WERI-Rb-1 (cell line): ENCODE measurements at places on chromosomes 5 and 9.
A peak's percentile ranks its signal among the peaks of the same experiment; 100 is the strongest.

DNA sequence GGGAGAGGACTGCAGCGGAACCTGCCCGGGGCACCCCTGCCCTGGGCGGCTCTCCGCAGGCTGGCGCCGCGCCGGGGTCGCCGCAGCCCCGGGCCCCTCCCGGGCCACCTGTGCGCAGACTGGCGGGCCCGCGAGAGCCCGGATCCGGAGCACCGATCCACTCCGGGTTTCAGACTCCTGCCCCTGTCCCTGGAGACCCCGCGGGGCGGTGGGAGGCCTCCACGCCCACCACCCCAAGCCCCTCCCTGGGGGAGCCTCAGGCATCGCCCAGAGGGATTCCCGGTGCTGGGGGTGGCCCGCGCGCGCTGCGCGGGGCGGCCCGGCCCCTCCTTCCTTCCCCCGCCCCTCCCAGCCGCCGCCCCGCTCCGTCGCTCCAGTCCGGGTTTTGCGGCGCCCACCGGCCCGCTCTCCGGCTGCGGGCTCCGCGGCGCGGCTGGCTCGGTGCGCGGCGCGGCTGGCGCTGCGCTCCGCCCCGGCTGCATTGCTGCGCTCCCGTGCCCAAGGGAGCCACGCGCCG is at the start of gene UNC5A:
Gene UNC5A, plus strand, starts transcription at position 479 of the 517 bp plus-strand sequence. CDS start 192 bp downstream, outside the sequence.
- DNase-seq, result peak; percentile 86

- DNase-seq, result no peak
These were observed 23.4 kb downstream of the ANXA6 start for GRCh38 chr5:151134228-151134627.

DNA sequence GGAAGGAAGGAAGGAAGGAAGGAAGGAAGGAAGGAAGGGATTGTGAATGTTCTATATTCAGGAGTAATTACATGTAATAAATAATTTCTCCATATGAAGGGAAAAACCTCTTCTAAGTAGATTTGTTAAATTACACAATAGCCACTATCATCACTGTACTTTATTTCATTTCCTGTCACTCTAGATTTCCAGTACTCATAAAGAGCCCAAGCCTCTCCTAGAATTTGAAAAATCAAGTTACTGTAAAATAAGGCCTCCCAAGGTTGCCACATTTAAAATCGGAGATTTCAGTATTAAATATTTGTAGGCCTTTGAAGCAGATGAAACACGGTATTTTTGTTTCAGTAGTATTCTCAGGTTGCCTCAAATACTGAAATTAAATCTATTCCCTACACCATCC is 499.0 kb downstream of the CDH10 start:
- no peak for DNase-seq

GRCh38 chr5:9447691-9448090 is 98.2 kb downstream of the SEMA5A start:
- no peak for DNase-seq

DNA sequence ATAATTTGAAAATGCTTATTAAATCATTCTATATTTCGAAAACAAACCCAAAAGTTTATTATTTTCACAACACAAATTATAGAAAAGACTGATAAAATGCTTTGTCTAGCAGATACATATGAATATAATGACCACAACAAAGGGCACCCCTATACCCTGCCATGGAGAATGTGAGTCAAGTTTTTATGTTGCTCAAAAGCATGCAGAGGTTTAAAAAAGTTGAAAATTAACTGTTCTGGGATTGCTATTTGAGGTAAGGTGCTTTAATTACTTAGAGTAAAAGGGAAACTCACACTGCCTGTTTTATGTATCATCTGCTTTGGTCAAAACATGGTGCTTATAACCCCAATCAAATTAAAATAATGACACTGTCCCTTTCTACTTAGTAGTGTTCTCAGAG is 41.0 kb downstream of the MLANA start:
- no peak for DNase-seq

- peak; percentile 74 for DNase-seq
These were observed 7.0 kb downstream of the ASS1 start for GRCh38 chr9:130451509-130452388.
